ENCODE measurements at places on chromosomes 3 and 15. TPM values are rescaled to one million over a fixed set of nuclear protein-coding genes. Genes with fewer than 3 reads are reported as not detected.
A peak's percentile ranks its signal among the peaks of the same experiment; 100 is the strongest.

DNA sequence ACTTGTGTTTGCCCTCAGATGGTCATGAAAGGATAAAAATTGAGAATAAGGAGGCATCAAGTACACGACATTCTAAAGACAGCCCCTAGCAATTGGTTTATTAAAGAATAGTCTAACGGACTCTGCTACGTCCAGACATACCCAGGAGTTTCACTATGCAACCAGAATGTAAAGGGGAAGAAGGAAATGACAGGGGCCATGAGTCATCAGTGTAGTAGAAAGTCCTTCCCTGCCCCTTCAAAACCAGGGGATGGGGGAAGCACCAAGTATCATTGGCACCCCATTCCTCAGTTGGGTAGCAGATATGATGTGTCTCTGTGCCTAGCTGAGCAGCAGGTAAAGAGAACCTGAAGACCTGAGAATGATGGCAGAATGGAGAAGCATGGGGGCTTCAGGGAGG is 367.4 kb downstream of the IL20RB start:
- DNase-seq, result no peak

NTRK3 gene
- total RNA-seq, result 2.8 TPM

DNA sequence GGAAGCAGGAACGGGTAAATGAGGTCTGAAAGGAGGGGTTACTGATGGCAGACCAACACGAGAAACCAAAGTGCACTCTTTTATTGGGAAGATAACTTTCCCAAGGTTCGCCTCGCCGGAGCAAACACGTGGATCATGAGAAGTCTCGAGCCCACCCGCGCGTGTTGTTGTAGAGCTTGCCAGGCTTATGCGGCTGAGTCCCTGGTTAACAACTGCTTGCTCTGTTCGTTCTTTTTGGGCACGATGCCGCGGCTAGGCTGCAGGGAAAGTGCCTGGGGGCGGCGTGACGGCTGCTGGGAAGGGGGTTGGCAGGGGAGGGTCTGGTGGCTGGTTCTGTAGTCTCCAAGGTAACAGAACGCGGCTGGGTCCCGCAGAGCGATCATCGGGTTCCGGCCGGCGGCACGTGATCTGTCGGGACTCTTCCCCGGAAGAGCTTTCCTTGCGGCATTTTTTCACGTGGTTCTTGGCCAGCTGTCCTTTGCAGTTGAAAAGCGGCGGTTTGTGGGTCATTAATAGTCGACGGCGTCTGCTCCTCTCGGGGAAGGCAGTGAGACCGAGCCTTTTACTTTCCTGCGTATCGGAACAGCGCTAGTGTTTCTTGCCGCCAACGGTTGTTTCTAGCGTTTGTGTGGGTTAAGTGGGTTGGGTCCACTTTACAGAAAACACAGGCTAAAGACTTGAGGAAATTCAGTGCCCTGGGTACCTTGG is 1.5 kb downstream of the MGA start:
- peak; percentile 89 for DNase-seq

- no peak for DNase-seq
These were observed 246.2 kb upstream of the TBL1XR1 start for GRCh38 chr3:177443469-177443868.

DNA sequence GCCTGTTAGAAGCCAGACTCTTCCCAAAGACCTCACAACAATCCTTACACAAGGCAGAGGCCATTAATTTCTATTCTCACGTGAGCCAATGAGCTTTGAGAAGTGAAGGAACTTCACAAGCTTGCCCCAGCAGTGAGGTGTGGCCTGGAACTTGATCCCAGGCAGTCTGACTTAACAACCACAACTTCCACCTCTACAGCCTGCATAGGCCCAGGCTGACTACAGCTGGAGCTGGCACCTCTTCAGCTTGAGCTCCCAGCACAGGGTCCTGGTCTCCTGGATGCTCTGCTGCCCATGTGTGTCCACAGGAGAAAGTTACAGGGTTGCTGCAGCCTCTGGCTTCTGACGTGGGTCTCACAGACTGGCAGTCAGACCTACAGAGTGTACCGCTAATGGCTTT is 111.0 kb downstream of the ERC2 start:
- no peak for DNase-seq

DNA sequence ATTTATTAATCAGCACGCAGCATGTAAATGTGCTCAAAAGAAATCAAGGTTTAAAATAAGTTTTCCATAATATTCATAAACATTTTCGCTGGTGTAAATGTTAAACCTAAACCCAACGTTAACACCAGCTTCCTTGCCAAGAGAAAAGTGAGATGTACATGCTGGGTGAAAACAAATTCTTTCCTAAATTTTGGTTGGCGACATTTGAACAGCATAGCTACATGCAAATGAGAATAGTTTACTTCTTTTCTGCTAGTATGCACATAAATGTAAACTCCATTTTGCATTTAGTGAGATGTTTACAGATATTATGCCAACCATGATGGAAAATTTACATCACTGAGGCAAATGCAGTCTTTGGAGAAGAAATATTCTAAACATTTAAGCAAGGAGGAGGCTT is 182.2 kb downstream of the GAP43 start:
- no peak for DNase-seq

GRCh38 chr3:9213019-9213634 is 36.3 kb downstream of the SRGAP3 start:
- no peak for DNase-seq

IGF1R gene
- total RNA-seq, result 40.0 TPM

ENTPD3 gene
- total RNA-seq, result 3.7 TPM

- DNase-seq, result peak; percentile 95
These were observed 30.6 kb downstream of the CMTM7 start for GRCh38 chr3:32421991-32422859.

GOLGA8J gene
- total RNA-seq, result not detected

CCDC54 gene
- total RNA-seq, result not detected

GRCh38 chr3:167861649-167862048 is 126.1 kb downstream of the SERPINI1 start:
- DNase-seq, result no peak

GRCh38 chr3:127608362-127608718 is 10.1 kb downstream of the MCM2 start:
- no peak for DNase-seq

TGM5 gene
- not detected for total RNA-seq

- DNase-seq, result no peak
These were observed 158.3 kb upstream of the CGNL1 start for GRCh38 chr15:57217778-57218598.

- DNase-seq, result no peak
These were observed 69.6 kb upstream of the FAM174B start for GRCh38 chr15:92725171-92725570.
